Dermis lymphatic vessel endothelial cell (primary cell): ENCODE measurements at places on chromosomes 13 and 19. TPM values are rescaled to one million over a fixed set of nuclear protein-coding genes. Genes with fewer than 3 reads are reported as not detected.

The NMRK2 gene
- not detected in 2 replicates for total RNA-seq

The DHRS12 gene
- total RNA-seq: 8.8 and 11.6 TPM in 2 replicates

The IGFL4 gene
- not detected in 2 replicates for total RNA-seq

The CBY2 gene
- under 0.01 TPM in 1 of 2 replicates, not detected in the other for total RNA-seq

The ACER1 gene
- total RNA-seq: not detected in 2 replicates

The FGF14 gene
- 0.34 and 0.87 TPM in 2 replicates for total RNA-seq

The CAPS gene
- 3.3 and 4.9 TPM in 2 replicates for total RNA-seq

The PNPLA6 gene
- total RNA-seq: 56.2 and 65.2 TPM in 2 replicates

The IFT88 gene
- 7.8 and 10.4 TPM in 2 replicates for total RNA-seq
